ENCODE measurements at places on chromosomes 3 and 15.

- DNase-seq = no peak
Measured at GRCh38 chr3:127182848-127183714, 9.8 kb upstream of the PRR23E start.

- DNase-seq = no peak
Measured at GRCh38 chr3:123728014-123728413, 143.2 kb upstream of the HACD2 start.

DNA sequence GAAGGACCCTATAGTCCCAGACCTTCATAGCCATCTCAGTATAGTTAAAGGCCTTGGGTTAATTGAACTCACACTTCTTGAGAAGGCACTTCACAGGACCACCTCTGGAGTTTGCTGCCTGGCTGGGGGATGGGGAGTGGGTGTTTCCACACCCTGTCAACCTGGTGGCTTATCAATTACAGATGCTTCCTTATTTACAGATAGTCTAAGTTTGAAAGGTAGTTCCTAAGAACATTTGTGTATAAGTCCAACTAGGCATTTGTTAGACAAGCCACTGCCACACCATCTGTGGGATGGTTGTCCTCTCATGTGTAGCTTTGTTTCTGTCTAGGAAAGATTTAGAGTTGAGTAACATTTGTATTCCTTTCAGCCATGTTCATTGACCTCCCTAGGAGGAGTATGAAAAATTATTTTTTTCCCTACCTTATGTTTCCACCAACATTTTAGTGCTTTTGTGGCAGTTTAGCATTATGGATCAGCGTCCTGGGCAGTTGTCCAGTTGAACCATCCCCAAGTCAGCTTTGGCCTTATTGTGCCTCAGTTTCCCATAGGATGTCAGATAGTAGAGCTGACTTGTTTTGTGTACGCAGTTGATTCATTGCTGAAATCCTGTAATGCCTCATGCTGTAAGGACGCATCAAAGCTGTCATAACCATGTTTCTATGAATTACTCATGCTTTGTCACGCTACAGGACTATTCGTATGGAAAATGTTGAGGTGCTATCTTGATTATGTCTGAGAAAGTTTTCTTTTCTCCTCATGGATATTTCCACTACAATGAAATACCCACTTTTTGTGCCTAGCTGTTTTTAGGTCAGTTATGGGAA lies 21.2 kb upstream of the SIAH2 start:
- no peak for DNase-seq

GRCh38 chr3:26498271-26498670 lies 124.3 kb upstream of the LRRC3B start:
- DNase-seq = no peak

GRCh38 chr15:60477916-60478565 lies 901 bp downstream of the ICE2 start:
- DNase-seq = no peak

- no peak for DNase-seq
Measured at GRCh38 chr3:11529281-11529680, 114.4 kb downstream of the VGLL4 start.

- DNase-seq = peak; percentile 30
Measured at GRCh38 chr3:137105277-137105977, 147.6 kb downstream of the IL20RB start.

DNA sequence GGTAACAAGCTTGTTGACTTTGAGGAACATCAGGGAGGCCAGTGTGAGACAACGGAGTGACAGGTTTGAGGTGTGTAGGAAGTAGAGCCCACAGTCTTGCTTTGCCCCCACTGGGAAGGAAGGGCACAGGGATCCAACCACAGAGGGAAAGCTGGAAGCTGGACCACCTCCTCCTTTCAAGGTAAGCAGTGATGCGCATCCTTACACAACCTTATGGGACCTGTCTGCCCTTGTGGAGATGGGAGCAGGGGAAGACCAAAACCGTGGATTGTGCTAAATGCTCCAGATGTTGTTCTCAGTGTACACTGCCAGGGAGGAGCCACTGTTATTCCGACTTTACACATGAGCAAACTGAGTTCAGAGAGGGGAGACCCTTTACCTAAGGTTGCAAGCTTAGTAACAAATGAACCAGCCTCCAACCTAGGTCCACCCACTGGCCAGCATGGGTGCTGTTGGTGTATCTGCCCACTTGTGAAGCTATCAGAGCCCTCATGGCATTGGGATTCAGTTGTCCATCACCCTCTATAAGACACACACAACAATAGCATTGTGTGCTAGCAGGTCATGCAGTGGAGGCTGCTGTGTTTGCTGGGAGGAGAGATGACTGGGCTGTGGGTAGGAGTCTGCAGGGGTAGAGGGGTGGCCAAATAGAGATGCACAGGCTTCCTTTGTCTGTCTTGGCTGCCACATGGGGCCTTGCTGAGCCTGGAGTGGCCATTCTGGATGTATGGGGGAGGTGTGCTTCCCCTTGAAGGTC lies 586 bp upstream of the LSMEM2 start:
- no peak for DNase-seq
